Mesothelial cell of epicardium (in vitro differentiated cells): ENCODE measurements at places on chromosomes 2 and 18.

DNA sequence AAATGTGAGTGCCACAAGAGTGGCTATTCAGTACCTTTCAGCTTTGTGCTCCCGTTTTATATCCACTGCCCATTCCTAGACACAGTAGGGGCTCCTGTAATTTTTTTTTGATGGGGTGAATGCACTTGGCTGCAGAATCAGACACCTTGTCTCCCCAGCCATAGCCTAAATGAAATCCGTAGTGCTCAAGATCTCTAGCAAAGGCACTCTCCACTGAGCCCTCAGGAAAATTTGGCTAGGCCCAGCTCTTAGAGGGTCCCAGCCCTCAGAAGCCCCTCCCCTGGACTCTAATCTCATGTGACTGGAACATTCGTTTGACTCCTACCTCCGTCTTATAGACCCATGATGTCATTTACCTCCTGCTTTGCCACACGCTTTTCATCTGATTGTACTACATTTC, 323.9 kb downstream of the SMAD2 start:
- DNase-seq: no peak

DNA sequence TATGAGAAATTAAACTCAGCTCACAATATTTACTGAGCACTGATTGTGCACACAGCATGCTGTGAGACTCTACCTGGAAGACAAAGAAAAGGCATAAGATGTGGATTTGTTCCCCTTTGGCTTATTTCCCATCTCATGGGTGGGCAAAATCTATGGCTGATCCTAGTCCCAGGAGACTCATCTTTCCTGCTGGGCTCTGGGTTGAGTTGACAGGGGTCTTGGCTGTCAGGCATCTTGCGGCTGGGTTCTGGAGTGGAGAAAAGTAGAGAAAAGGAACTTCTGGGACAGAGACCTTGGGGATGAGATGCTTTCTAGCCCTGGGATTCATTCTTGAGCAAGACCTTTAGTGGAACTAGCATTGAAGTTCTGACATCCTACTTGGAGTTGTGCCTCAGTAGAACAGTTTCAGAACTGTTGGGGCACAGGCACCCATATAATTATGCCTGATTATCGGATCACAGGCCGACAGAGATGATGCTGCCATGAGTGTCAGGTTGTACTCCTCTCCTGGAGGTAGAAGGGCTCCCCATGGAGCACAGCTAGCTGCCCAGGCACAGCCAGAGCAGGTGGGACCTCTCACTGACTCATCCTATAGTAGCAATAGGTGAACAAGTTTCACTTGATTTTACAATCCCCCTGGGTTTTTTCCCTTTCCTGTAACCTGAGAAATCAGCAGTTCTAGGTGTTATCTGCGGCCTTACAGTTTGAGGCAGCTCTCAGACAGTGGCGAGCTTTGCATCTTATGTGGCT, 260.9 kb downstream of the CYRIA start:
- no peak for DNase-seq

- DNase-seq: no peak
Measured at GRCh38 chr2:71216501-71216900, 10.4 kb downstream of the PAIP2B start.

DNA sequence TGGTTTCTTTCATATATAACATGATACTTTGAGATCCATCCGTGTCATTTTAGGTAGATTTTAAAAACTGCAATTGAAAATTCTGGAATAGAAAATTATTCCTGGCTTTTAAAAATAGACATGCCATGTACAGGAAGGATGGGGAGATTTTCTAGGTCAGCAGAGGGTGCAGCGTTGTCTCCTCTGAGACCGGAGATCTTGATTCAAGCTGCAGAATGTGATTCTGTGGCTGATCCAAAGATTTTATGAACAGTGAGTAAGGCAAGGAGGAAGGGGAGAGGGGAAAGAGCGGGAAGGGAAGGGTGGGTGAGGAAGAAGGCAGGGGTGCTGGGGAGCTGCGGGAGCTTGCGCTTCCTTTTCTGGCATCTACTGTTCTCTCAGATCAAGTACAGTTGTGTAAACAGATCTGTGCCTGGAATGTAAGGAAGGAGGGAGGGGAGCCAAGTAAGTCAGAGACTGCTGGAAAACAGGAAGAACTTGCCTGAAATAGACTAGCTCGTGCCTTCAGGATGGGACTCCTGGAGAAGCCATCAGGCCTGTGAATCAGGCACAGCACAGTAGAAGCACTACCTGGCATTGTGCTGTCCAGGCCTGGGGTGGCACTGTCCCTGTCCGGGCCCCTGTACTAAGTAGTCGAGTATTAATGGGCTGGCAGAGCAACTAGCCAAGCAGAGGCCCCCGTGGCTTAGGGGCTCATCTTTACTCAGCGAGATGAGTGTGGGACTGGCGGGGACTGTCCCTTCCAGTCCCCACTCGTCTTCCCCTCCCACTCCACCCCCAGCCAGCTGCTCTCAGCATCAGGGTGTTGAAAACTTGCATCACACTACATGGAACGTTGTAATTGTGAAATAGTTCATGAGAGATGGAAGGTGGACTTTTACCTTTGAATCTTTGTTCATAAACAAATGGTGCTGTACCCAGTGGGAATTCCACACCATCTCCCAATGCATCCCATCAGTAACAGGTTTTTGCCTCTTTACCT, 163.5 kb downstream of the UXS1 start:
- no peak for DNase-seq

- no peak for DNase-seq
Measured at GRCh38 chr2:106195456-106195855, 1.4 kb upstream of the UXS1 start.

GRCh38 chr2:11532416-11533055, 1.3 kb upstream of the GREB1 start:
- DNase-seq: no peak

GRCh38 chr2:200435379-200435778, 74.5 kb downstream of the KCTD18 start:
- DNase-seq: no peak

GRCh38 chr18:61946449-61946848, 53.6 kb upstream of the RNF152 start:
- no peak for DNase-seq

GRCh38 chr2:7795778-7796563, 878.8 kb downstream of the RNF144A start:
- no peak for DNase-seq

DNA sequence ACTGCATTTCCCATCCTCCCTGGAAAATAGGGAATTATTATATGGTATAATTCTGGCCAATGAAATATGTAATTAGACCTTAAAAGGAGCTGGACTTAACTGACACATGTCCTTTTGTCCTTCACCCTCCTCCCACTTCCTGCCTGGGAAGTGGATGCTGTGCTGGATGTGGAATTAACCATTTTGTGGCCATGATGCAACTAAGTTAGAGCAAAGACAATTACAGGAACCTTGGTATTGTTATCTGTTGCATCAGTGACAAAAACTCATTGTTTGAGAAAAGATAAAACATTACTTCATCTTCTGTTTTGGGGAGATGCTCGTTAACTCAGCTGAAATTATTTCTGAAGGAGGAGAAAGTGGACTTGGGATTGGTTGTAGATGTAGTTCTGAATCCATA, 227.7 kb upstream of the BOD1L2 start:
- DNase-seq: no peak

- DNase-seq: no peak
Measured at GRCh38 chr2:27441226-27441926, 805 bp upstream of the KRTCAP3 start.

- no peak for DNase-seq
Measured at GRCh38 chr2:197286805-197287595, 23.6 kb downstream of the ANKRD44 start.

DNA sequence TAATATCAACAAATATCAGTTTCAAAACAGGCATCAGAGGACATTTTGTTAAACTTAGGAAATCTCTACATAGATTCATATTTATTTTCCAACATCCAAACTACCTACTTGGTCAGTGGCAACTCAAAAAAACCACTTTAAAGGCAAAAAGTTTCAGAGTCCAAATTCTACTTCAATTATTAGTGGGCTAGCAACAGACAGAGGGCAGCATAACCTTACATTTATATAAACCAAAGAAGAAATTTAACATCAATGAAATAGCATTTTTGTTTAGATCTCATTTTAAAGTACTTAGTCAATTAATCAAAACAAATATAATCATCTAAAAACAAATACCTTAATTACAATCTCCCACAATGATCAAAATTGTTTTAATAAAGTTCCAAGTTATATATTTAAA, 33.3 kb downstream of the RTTN start:
- DNase-seq: no peak

- no peak for DNase-seq
Measured at GRCh38 chr2:48424356-48424755, 105.6 kb upstream of the STON1 start.

DNA sequence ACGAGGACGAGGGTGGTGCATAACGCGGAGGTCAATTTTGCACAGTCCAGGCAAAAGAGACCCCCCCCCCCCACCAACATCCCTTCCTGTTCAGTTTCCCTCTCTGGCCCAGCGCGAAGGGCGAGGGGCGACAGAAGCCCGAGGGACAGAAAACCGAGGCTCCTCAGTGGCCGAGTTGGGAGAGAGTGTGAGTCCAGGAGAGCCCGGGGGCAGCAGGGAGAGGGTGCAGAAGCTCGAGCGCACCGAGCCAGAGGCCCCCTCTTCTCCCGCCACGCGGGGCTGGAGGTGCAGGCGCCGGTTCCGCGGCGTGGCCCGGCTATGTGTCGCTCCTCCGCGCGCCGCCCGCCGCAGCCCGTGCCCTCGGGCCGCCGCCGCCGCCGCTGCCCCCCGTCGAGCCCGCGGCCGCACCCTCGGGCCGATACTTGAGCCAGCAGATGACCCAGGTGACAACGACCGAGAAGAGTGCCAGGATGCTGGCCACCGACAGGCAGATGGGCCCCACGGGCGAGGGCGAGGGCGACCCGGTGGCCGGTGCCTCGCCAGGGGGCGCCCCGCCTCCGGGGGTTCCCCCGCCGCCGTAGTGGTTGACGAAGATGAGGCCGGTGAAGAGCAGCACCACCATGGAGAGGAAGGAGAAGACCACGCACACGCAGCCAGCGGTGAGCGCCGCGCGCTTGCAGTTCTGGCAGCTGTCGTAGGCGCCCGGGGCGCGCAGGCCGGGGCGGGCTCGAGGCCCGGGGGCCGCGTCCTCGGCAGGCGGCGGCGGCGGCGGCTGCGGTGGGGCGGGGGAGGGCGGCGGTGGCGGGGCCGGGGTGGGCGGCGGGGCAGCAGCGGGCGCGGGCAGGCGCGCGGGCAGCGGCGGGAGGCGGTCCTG, 20.2 kb upstream of the PAX3 start:
- DNase-seq: peak; percentile 64

DNA sequence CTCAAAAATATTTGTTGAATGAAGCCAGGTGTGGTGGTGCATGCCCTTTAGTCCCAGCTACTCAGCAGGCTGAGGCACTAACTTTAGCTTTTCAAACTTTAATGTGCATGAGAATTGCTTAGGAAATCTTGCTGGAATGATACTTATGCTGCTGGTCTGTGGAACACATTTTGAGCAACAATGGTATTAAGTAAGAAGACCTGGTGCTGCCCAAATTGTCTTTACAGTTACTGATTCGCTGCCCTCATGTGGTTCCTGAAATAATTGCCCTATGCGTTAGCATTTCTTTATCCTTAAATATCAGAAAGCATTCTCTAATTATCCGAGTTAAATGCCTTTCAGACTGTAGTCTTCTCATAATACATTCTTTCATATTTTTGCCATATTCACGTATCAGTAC, 76.0 kb upstream of the SESTD1 start:
- no peak for DNase-seq
